ENCODE measurements at places on chromosomes 16 and 17.
A peak's percentile ranks its signal among the peaks of the same experiment; 100 is the strongest.

GRCh38 chr16:46859719-46860152 lies 24.4 kb upstream of the GPT2 start:
- DNase-seq = no peak

DNA sequence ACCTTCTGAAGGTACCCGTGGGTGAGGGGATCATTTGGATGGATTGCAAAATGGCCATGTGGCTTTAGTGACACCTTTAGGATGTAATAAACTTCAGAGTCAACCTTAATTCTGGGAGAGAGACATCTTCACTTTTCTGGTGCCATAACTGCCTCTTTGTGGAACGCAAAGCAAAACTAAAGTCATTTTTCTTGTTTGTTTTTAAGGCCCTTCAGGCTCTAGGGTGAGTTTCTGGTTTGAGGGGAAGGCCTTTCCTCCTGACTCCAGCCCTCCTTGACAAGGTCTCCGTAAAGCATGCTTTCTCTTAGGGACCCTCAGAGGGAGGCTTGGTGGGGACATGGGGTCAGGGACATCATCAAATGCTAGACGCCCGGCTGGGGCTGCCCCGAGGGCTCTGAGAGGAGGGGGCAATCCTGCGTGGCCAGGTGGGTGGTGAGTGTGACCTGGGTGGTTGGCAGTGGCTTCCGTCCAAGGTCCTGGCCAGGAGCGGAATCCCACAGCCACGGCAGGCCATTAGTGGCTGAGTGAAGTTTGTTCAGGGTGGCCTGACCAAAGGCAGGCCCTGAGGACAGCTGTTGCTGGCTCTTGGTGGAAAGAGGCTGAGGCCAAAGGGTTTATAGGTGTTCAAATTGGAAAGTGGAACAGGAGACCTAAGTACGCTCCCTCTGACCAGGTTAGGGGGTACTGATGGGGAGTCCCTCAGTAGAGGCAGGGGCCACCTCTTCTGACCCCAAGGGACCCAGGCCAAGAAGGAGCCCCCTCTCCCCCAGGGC lies 112.2 kb downstream of the METRNL start:
- DNase-seq = no peak

DNA sequence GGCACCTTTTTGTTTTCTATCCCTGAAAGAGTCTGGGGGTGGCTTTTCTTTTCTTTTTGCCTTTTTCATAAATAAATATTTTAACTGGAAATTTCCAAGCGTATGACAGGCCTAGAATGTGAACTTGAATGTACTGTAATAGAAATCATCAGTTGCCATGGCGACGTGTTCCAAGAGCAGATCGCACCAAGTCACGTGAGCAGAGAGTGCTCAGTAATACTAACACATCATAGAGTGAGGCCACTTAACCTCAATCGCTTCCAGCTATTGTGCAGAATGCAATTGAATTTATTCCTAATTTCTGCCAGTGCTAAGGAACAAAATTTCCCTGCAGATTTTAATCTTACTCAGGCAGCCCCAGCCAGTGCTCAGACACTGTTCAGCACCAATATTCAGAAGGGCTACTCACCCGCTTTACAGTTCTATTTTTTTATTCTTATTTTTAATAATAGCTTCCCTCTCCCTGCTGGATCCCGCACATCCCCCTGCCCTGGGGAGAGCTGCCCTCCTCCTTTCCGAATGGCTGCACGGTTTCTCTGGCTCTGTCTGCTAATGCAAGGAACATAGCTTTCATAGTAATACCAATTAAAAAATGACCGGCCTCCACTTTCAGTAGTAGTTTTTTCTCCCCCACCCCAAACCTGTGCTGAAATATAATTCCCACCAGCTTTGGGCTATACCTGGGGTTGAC lies 26.2 kb upstream of the PMFBP1 start:
- peak; percentile 68 for DNase-seq

DNA sequence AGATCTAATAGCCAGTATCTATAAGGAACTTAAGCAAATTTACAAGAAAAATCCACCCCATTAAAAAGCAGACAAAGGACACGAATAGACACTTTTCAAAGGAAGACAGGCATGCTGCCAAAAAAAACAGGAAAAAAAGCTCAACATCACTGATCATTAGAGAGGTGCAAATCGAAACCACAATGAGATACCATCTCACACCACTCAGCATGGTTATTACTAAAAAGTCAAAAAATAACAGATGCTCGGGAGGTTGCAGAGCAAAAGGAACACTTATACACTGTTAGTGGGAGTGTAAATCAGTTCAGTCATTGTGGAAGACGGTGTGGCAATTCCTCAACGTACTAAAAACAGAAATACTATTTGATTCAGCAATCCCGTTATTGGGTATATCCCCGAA lies 9.6 kb downstream of the STX8 start:
- no peak for DNase-seq

GRCh38 chr17:49543860-49544259 lies 31.8 kb upstream of the NXPH3 start:
- no peak for DNase-seq

GRCh38 chr16:74909665-74910064 lies 75.3 kb downstream of the WDR59 start:
- DNase-seq = no peak

- DNase-seq = no peak
Observed at GRCh38 chr17:7356072-7356549, 1.2 kb downstream of the TMEM95 start.

DNA sequence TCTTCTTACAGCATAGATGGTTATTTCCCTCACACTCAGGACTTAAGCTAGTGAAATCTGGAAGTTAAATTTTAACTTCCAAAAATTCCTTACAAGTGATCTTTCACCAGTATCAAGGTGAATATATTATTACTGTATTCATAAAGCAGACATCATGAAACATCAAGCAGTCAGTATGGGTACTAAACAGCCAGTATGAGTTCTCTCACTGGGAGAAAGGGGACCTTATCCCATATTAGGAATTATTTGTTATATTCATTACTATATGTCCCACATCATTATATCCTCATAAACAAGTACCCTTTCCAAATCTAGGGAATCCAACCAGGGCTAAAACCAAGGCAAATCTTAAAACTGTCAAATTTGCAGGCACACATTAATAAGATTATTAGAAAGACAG lies 15.3 kb downstream of the NUFIP2 start:
- DNase-seq = no peak

- no peak for DNase-seq
Observed at GRCh38 chr17:16971458-16972338, at the start of gene TNFRSF13B. Gene TNFRSF13B, minus strand, starts transcription at chr17:16972118. Its CDS starts 43 bp downstream, at chr17:16972075.

- no peak for DNase-seq
Observed at GRCh38 chr17:9472094-9472493, 103.5 kb downstream of the STX8 start.

DNA sequence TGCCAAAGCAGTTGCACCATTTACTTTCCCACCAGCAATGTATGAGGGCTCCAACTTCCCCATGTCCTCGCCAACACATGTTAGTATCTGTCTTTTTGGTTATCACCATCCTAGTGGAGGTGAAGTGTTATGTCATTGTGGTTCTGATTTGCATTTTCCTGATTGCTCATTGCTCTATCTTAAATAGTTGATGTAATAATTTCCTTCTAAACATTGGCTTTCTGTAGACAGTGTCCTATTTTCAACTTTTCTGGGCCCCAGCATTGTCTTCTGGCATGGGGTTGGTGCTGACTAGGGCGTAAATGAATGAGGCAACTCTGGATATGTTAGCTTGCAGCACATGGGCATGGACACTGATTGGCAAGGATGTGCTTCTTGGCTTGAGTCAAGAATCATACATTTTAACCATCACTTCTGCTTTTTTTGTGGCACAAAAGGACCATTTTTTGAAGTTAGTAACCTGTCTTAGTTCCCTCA lies 25.1 kb downstream of the PLCG2 start:
- DNase-seq = no peak

GRCh38 chr17:288802-289356 lies 63.7 kb downstream of the RPH3AL start:
- no peak for DNase-seq

GRCh38 chr17:73308017-73308823 lies 3.6 kb downstream of the CDC42EP4 start:
- no peak for DNase-seq

GRCh38 chr17:44220213-44221083 lies 973 bp upstream of the UBTF start:
- DNase-seq = no peak

GRCh38 chr17:17380145-17380925 lies 77.2 kb downstream of the NT5M start:
- no peak for DNase-seq

DNA sequence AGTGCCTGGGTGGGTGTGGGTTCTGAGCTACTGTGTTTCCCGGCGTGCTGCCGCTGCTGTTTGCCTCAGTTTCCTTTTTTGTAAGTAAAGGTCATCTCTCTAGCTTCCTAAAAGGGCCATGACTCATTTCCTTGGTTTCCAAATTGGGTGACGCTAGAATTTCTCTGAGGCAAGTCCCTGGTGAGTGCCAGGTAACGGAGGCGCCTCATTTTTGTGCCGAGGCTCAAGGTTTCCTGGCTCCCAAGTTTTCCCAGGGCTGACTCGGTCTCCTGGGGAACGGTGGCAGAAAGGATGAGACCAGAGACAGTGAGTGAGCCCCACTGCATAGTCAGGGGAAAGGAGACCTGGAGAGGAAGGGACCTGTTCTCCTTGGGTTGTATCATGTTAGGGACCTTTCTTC lies 20.3 kb downstream of the MSI2 start:
- DNase-seq = no peak

GRCh38 chr17:44961921-44962350 lies 6.2 kb downstream of the C1QL1 start:
- DNase-seq = no peak

All from NCI-H1417 treated with DMSO at 0.1 percent for 48 hours (cell line).